ENCODE measurements at places on chromosomes 16 and 17. TPM values are rescaled to one million over a fixed set of nuclear protein-coding genes. Genes with fewer than 3 reads are reported as not detected.

DNA sequence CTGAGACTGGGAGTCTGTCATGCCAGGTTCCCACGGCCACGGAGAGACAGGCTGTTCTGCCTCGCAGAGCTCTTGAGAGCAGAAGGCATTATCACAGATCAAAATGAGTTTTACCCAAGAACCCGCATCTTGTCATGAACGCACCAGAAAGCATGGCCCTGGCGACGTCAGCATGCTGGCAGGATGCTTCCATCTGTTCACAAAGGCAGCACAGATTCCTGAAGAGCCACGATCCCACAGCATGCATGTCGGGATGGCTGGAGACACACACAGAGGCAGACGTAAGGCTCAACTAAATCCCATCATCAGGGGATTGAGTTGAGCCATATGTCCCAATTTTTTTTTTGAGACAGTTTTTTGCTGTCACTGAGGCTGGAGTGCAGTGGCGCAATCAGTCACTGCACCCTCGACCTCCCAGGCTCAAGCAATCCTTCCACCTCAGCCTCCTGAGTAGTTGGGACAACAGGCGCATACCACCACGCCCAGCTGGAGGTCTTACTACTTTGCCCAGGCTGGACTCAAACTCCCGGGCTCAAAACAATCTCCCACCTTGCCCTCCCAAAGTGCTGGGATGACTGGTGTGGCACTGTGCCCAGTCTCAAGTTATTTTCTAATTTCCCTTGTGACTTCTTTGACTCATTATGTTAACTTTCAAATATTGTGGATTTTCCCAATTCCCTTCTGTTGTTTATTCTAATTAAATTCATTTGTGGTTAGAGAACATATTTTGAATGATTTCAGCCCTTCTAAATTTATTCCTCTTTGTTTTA is 11.1 kb downstream of the FANCA start:
- DNase-seq: no peak

DNA sequence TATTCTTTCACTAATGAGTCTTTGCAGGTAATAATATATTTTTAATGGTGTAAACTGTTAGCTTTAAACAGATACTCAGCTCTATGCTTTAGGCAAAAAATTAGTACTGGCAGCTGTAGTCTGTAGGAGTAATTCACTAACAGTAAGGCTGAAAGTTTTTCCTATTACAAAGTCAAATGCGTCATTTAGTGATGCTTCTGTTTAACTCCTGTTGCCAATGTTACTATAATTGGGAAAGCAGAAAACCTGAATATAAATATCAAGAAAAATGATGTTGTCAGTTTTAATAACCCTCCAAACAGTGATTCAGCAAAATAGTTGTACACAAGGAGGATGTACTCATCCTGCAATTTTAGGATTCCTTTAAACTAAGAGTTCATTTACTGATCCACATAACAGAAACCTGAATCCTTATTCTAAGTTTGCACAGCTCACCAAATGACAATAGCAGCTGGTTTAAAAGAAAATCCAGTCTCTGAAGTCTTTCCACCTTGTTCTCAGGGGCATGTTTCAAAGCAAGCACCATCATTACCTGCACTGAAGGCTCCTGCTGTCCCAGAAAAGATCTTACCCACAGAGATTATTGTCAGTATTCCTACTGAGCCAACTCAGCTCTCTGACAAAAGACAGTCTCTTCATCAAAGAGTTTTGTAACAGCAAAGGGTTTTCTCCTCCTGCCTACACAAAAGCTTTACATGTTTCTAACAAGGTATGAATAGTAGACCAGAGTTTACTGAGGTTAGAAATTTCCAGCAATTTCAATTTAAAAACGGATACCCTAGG is 4.2 kb downstream of the CDR2 start:
- no peak for DNase-seq

TMEM94 gene
- total RNA-seq: 24.3 TPM

G6PC1 gene
- total RNA-seq: not detected

- DNase-seq: peak; percentile 62
Measured at GRCh38 chr16:87076950-87077749, 240.0 kb downstream of the C16orf95 start.

All from H4 (cell line).